Mesenchymal stem cell (in vitro differentiated cells and primary cell): ENCODE measurements at places on chromosomes 13 and 19.
A peak's percentile ranks its signal among the peaks of the same experiment; 100 is the strongest.

- peak; percentile 66 for DNase-seq
Measured at GRCh38 chr13:59488436-59488835, 675.3 kb downstream of the DIAPH3 start.

DNA sequence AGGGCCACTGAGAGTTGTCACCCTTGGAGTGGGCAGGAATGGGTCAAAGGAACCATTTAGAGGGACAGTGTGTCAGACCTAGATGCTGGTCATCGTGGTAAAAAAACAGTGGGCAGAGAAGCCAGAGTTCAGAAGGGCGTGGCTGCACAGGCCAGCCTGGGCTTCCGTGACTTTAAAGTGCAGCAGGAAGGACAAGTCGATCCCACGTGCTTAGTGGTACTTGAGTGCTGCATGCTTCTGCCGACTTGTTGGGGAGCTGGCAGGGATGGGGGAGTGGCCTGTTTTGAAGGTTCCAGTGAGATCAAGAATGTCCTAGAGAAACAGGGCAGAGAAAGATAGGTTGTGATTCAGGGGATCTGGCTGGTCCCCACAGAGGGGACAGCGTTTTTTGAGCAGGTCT lies 17.0 kb downstream of the LYL1 start:
- DNase-seq: peak; percentile 21

DNA sequence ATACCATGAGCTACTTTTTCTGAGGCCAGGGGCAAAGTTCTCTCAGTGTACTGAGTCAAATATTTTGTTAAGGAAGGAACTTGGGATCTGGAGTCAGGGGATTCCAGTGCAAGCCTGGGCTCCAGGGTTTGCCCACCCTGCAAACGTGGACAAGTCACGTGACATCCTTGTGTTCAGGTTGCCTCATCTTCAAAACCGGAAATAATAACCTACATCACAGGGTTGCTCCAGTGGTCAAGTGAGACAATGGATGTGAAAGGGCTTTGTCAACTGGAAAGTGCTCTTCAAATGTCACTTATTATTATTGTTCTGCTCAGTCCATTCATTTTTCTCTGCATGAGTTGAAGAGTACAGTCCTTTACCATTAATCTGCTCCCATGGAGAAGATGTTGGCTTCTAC lies 414.9 kb downstream of the COG6 start:
- no peak for DNase-seq

DNA sequence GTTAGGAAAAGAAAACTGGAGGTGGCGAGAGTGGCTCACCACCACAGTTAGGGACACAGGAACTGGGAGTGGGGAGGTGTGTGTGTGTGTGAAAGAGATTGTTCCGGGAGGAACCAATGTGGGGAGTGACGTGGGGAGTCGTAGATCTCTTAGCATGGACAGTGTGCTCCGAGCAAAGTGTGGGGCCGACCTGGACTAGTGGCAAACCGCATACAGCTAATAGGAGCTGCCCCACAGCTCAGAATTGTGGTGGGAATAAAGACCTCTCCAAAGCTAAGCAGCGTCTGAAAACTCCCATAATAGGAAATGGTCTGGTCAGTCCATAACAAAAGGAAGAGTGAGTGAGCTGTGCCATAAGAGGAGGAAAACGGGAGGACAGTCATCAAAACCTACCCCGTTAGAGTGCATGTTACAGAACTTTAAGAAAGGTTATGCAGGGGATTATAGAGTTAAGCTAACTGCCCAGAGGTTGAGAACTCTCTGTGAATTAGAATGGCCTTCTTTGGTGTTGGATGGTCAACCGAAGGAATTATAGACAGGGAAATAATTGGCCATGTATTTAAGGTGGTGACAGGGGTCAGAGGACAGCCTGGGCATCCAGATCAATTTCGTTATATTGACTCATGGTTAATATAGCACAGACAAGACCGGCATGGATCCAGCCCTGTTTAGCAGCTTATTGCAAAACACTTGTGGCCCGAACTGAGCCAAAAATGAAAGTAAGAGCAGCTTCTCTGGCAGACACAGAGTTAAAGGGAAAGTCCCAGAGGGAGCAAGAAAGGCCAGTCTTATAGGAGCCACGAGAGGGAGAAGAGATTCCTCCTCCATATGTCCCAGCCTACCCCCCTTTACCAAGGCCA lies 8.9 kb upstream of the SLC15A1 start:
- peak; percentile 85 for DNase-seq

DNA sequence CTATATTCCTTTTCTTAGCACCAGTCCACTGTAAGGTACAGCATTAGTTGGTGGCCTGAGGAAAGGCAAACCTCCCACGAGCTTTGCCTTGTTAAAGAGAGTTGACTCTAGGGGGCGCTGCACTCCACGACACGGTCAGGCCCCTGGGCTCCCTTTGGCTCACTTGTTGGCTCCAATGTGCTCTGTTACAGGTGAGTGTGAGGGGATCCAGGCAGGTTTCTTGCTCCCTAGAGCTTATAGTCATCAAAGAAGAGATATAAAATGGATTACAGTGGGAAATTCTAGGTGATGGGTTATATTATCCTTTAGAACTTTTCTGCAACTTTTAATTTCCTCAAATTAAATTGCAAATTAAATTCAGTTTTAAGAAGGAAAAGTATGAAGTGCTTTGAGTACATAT lies 3.7 kb downstream of the WDR87 start:
- peak; percentile 71 for DNase-seq

DNA sequence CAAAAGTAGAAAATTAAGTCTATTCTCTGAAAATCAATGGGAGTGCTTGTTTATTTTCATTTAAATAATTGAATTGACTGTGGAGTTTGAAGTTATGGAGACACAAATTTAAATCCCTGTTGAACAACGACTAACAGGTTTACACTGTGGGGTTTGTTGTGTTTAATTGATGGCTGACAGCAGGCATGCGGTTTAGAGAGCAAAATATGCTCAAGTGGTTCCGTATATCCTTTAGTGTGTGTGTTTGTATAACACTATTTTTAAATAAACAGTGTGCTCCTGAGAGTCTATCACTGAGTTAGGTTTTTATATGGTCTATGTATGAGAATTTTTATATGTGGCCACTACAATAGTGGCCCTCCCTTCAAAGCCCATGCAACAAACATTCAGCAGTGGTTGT lies 332.0 kb downstream of the GPC6 start:
- peak; percentile 50 for DNase-seq
